ENCODE measurements at places on chromosomes 1 and 21. TPM values are rescaled to one million over a fixed set of nuclear protein-coding genes. Genes with fewer than 3 reads are reported as not detected.

GRCh38 chr1:40919475-40920011, 57.4 kb upstream of the CITED4 start:
- no peak for DNase-seq

DNA sequence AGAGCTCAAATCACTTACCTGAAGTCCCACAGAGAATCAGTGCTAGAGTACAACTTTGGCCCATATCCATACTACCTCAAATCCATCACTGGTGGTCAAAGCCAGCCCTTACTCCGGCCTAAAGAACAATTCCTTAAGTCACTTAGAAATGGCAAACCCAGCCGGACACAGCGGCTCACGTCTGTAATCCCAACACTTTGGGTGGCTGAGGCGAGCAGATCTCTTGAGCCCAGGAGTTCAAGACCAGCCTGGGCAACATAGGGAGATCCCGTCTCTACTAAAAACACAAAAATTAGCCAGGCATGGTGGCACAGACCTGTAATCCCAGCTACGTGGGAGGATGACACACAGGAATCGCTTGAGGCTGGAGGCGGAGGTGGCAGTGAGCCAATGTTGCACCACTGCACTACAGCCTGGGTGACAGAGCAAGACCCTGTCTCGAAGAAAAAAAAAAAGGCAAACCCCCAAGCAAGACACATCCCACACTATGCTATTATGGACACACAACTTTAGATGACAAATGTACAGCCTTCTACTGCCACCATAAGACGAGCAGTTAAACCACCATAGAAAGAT, 24.0 kb downstream of the NPHP4 start:
- no peak for DNase-seq

GRCh38 chr1:192609110-192610079, 26.6 kb upstream of the RGS13 start:
- no peak for DNase-seq

DNA sequence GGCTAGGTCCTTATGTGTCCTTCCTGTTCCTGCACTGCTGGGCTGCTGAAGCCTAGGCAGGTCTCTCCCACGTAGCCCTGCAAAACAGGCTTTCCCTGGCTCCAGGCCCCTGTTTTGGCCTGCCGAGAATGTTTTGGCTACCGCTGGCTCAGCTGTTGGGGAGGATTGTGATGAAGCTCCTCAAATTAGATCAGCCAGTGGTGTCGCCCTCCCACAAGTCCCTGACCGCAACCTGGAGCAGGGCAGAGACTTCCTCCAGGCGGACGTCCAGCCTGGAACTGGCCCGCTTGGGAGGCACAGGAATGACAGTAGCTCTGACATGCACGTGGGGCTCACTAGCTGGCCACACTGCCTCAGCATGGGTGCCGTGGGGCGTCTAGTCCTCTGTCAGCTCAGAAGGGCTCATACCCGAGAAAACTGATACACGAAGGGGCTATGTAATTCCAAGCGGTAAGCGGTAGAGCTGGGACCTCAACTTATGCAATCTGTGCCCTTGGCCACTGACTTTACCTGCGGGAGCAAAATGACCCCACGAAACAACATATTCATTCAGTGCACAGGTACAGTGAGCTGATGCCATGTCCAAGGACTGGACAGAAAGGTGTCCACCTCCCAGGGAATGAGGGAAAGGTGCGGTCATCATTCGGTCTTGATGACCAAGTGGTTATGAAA, 26.6 kb downstream of the DHRS3 start:
- no peak for DNase-seq

DNA sequence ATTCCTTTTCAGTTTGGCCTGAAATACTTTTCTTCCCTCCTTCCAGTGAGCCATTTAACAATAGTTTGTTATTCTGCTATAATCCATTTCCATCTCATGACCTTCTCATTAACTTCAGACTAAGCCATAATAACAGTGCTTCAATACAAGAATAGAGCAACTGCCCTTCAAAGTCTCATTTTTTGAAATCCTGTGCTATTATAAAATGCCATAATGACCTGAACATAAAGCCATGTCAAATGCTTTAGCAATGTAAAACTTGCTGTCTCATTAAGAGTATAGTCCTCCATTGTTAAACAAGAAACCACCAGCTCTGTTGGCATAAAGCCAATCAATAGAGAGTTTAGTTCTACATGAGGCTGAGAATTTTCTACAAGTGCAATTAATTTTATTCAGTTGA, 9.6 kb upstream of the PIGK start:
- no peak for DNase-seq

GRCh38 chr1:36420409-36420808, 22.7 kb upstream of the LSM10 start:
- DNase-seq = no peak

DNA sequence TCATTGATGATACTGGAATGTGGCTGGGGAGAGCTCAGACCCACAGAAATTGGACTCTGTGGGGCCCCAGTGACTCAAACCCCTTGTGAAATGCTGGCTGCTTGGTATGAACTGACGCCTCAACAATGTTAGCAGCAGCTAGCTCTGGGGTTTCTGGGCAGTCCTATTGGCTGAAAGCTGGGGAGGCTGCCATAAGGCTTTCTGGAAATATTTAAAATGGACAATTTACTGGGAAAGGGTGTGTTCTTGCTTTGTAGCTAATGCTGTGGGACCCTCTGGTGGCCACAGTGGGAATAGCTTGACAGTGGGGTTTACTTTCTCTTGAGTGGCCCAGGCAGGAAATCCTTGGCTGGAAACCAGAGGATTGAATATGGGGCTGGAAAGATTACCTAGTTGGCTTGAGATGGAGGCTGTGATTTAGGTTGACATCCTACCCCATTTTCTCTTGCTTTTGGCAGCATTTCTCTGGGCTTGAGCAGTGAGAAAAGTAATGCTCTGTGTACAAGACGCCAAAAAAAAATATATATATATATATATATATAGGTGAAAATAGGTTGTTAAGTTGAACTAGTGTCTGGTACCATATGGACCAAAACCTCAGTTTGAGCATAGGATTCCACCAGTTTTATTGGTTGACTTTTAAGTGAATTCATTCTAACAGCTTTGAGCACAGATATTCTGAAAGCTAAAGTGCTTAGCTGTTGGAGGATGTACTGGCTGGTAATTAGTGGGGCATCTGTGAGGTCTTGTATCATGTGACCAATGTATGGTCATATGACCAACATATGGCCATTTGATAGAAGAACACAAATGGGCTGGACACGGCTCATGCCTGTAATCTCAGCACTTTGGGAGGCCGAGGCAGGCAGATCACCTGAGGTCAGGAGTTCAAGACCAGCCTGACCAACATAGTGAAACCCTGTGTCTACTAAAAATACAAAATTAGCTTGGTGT, 8.2 kb upstream of the S100A10 start:
- DNase-seq = peak; percentile 94

The CPT2 gene
- 11.4 TPM for total RNA-seq

The C1orf226 gene
- total RNA-seq = 4.3 TPM

The KRTAP7-1 gene
- total RNA-seq = not detected

The F13B gene
- not detected for total RNA-seq

The ALX3 gene
- total RNA-seq = not detected
